ENCODE measurements at places on chromosomes 11 and 22.
A peak's percentile ranks its signal among the peaks of the same experiment; 100 is the strongest.

DNA sequence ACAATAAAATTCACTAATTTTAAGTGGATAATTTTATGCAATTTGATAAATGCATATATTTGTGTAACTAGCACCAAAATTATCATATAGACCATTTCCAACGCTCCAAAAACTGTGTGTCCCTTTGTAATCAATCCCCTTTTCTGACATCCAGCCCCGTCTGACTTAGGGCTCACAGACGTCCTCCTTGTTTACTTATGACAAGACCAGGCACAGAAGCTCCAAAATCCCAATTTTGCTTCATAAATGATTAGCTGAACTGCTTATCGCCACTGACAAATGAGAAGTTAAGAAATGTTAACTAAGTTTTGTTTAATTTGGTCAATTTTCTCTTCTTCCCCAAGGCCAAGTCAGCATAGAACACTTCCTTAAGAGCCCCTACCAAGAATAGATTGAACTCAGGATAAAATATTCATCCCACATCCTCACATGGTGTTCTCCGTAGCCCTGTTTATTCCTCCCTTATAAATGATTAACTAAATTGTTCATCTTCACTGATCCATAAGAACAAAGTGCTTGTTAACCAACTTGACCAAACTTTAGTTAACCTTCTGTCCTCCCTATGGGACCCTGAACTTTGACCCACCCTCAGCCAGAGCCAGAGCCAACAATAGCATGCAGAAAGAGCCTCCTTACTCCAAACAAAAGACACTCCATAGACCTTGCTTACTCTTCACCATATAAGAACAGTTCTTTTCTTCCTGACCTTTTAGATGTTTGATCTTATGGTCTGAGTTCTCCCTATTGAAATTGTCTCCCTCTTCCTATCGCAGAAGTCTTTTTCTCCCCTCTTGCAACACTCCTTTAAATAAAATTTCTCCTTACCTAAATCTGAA lies 30.8 kb upstream of the GLYAT start:
- DNase-seq, result peak; percentile 3

DNA sequence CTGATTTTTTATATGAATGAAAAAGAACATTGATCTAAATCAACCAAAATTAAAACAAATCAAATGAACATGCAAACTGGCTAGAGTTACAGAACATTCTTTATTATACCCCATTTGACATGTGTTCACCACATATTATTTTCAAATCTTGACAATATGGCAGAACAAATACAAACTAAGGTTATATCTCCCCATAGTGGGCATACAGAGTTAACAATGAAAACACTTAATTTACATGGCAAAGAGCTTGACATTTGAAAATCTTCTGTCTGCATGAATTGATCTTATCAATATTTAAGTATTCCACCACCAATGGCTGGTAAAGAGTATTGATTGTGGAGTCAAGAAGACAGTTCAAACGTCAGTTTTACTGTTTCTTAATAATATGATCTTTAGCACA lies 197.9 kb upstream of the ANO3 start:
- DNase-seq, result no peak

GRCh38 chr11:33344611-33345010 lies 87.4 kb downstream of the HIPK3 start:
- no peak for DNase-seq

GRCh38 chr11:28539239-28540030 lies 431.2 kb downstream of the METTL15 start:
- no peak for DNase-seq

DNA sequence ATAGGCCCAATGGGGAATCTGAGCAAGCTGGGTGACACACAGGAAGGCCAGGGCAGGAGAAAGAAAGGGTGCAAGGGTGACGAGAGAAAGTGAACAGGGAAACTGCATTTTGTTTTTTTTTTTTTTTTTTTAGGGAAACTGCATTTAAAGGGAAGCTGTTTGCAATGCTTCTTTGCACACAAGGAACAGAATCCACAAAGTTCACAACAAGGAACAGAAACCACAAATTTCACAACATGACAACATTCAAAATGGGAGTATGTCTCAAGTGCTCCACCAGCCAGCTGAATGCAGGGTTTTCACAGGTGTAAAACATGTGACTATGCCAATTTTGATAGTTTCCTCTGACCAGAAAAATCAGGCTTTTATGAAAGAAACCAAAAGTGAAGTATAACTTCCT lies 6.8 kb upstream of the PLAAT3 start:
- no peak for DNase-seq

GRCh38 chr11:1589996-1590395 lies 4.9 kb upstream of the KRTAP5-1 start:
- no peak for DNase-seq

DNA sequence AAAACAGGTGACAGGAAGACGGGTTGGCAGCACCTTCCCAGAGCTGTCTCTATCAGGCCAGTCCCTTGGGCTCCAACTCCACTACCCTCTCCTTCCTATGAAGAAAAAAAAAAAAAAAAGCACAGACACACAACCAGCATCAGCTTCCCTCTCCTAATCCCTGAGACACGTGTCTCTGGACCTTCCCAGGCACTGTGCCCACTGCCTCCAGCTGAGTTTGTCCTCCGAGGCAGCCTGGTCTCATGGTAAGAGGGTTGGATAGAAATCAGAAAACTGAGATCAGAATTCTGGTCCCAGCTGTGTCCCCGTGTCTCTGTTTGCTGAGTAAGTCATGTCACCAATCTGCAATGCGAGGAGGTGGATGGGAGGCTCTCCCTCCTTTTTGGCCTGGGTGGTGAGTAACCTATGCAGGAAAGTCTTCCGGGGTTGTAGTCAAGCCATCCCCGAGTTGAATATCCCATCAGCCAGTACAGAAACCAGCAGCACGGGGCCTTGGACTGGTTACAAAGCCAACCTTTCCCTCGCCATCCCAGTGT lies 193.7 kb upstream of the TBCEL start:
- DNase-seq, result no peak

- no peak for DNase-seq
Measured at GRCh38 chr11:11963842-11964773, 44.3 kb downstream of the DKK3 start.

- peak; percentile 77 for DNase-seq
Measured at GRCh38 chr11:33257160-33257896, at the start of gene HIPK3. TSS of gene HIPK3 (plus strand) at chr11:33257381.

- no peak for DNase-seq
Measured at GRCh38 chr11:128116447-128116846, 470.9 kb downstream of the ETS1 start.

DNA sequence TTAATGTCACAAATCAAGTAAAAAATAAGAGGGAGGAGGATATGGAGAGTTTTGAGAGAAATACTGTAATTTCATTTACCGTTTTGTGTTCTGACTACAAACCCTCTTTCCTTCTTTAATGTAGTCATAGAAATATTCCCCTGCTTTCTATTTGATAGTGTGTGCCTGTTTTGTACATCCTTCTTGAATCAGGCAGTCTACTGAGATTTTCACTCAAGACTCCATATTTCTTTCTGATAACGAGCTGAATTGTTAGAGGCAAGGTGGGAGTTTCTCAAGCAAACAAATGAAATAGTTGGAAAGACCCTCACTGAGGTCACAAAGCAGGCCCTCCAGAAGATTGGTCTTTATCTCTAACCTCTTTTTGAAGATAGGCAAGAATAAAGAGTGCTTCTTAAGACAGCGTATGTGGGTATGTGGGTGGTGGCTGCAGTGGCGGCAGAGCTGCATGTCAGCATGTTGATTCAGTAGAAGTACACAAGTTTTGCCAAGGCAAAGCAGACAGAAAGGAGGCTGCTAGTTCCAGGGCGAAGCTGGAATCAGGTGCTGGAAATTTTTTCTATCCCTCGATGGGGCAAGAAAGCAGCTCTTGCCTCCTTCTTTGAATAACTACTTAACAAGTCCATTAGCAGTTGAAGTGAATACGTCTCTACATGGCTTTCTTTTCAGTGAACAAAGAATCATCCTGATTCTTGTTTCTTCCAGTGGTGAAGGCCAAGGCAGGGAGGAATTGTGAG lies 164.2 kb downstream of the FAM76B start:
- DNase-seq, result no peak

DNA sequence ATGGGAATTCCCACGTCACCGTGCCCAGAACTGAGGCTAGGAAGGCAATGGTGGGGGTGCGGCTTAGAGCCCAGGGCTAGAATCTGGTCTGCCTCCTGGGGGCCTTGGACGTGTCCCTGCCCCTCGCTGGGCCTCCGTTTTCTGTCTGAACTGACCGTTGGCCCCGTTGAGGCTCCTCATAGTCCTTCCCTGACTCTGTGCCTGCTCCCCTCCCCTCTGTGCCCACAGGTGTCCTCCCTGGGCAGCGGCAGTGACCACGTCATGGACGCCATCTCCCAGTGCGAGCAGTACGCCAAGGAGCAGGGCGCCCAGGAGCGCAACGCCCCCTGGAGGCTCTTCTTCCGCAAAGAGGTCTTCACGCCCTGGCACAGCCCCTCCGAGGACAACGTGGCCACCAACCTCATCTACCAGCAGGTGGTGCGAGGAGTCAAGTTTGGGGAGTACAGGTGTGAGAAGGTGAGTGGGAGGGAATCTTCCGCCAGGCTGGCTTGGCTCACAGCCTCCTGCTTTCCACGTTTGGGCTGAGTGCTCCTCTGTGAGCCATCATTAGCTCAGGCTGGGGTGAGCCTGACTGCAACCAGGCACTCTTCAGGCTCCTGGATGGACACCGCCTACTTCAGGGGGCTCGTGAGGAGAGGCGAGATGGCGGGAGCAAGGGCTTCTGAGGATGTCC lies 63.9 kb downstream of the MYO7A start:
- DNase-seq, result peak; percentile 64

GRCh38 chr11:34381775-34382174 lies 24.0 kb upstream of the ABTB2 start:
- DNase-seq, result no peak

DNA sequence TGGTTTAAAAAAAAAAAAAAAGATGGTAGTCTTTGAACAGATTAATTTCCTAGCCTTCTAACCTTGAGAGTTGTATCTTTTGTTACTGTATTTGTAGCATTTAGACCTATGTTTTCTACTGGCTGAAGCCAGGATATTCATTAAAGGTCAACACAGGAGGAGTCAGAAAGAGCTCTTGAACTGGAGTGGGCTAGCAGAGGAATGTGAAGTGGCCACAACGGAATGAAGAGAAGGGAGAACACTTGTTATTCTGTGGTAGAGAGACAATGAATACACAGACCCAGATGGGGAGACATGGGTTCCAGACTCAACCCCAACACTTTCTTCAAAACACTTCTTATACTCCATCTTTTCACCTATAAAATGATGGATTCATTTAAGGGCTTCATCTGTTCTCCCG lies 88.1 kb downstream of the RELT start:
- DNase-seq, result no peak

DNA sequence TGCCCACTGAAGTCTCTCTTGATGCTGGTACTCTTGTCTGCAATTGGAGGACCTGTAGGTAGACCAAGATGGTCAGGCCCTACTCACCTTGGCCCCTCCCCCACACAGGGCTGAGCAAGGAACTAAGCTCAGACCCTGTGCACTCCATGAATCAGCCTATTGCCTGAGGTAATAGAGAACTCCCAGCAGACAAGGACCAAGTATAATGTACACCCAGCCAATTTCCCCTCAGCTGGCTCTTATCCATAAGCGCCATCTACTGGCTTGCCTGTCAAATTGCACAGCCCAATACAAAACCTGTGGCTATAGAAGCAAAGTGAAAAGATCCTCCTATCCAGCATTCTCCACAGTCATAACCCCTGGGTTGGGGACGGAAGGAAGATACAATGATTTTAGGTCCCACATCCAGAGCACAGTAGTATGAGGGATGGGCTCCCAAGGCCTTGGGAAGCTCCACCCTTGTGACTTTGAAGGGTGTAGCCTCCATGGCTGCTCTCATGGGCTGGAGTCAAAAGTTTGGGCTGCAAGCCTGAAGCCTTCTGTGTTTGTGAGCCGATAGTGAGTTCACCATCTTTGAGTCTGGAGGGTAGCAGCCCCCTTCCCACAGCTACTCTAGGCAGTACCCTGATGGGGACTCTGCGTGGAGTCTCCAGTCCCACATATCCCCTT lies 56.0 kb downstream of the GLYATL2 start:
- DNase-seq, result peak; percentile 31

GRCh38 chr11:19426011-19426755 lies 185.4 kb upstream of the E2F8 start:
- DNase-seq, result no peak

DNA sequence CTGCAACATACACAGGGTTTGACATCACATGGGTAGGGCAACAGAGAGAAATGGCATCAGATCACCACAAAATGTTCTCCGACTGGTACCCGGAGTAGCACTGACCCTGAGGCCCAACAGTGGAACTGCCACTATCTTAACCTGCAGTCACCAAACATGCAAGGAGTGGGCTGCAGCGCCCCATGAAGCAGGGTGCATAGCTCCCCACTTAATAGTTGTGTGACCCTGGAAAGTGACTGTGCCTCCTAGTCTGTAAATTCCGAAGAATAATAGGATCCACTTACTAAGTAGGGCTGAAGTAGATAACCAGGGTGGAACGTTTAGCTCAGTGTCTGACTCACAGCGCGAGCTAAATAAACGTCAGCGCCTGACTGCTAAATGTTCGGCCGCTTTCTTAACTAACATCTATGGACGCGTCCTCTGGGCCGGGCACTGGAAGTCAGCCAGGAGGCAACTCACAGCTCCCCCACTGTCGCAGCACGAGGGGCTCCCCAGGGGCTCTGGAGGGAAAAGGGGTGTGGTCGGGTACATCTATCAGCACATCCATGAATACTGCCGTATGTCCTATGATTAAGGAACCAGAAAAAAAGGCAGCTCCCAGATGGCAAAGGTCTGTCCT lies 777 bp downstream of the LTO1 start:
- no peak for DNase-seq

DNA sequence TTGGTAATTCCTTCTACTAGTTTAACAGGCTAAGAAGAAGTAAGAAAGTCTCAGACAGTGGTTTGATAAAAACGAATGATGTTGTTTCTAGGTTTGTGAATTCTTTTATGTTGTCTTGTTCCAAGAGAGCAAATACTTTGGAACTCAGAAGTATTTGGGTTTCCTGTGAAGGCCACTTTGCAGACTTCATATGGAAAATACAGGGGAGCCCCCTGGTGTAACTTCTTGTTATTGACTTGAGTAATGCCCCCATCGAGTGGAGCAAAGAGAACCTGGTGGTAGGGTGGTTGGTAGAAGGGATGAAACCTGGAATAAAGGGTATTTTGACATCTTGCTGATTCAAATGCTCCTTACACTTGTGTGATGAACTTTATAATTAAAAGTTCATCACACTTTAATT lies 40.0 kb upstream of the PTH start:
- no peak for DNase-seq

- DNase-seq, result no peak
Measured at GRCh38 chr11:9753021-9753420, 89.1 kb downstream of the SWAP70 start.

DNA sequence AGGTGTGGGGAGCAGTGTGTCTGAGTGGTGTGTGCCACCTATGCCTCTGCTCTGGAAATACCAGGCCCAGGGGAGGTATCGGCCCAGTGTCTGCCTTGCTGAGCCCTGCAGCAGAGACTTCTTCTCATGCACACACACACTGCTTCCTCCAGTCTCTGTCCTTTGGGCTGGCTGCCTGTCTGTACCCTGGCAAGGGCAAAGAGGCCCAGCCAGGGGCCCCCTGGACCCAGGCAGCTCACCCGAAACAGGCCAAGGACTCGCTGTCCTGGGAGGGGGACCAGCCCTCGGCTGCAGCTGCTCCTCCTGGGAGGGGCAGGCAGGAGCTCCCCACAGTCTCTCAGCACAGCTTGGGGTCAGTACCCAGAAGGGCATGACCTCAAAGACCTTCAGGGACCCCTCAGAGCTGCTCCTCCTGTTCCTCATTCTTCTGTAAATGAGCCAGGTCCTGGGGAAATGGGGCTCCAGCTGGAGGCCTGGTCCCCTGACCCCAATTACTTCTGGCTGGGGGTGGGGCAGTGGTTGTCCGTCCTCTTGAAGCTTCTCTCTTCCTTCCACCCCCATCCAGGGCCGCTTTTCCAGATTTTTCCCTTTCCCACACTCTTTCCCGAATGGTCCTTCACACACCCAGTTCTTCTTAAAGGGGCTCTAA lies 24.5 kb upstream of the ALX4 start:
- DNase-seq, result no peak
